Activated naive CD4-positive, alpha-beta T cell treated with anti-CD3 and anti-CD28 coated beads for 36 hours (primary cell): ENCODE measurements at places on chromosomes 4 and X.

DNA sequence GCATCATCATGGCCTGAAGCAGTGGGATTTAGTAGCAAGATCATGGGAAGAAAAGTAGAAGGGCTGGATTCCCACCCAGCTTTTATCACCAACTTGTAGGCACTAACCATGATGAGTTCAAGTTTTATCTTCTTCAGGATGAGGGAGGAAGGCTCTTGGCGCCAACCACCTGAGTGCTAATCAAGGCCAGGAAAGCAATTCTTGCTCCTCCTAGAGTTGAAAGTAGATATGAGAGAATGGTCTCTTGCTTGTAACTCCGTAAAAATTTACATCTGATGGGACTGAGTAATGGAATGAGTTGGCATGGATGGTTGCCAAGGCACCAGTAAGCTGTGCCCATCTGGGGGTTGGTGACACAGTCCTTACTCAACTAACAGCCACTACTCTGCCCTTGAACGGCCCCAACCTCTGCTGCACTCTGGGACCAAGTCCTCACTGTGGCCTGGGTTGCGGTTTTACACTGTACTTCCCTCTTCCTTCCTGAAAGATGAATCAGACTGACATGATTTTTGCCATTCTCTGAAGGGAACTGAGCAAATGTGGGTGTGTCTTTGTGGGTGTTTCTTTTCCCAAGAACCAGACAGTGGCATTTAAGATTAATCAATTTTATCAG, 39.4 kb upstream of the NDP start:
- DNase-seq = peak; percentile 64

DNA sequence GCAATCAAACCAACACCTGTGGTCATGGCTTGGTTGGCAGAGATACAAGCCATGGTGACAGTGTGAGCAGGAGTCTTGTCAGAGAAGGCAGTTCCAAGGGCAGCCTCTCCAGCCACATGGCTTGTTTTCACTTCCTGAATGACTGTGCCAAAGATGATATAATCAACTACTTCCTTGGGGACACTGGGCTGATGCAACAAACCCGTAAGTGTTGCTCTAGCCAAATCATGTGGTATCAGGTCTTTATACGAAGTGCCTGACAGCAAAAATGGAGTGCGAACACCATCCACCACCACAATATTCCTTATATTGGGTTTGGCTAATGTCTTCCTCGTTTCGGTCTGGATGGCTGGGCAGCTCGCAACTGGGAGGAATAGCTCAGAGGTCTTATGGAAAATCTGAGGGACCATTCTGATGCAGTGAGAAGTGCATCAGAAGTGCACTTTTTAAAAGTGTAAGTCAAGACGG, 922.0 kb downstream of the NLGN4X start:
- DNase-seq = no peak

DNA sequence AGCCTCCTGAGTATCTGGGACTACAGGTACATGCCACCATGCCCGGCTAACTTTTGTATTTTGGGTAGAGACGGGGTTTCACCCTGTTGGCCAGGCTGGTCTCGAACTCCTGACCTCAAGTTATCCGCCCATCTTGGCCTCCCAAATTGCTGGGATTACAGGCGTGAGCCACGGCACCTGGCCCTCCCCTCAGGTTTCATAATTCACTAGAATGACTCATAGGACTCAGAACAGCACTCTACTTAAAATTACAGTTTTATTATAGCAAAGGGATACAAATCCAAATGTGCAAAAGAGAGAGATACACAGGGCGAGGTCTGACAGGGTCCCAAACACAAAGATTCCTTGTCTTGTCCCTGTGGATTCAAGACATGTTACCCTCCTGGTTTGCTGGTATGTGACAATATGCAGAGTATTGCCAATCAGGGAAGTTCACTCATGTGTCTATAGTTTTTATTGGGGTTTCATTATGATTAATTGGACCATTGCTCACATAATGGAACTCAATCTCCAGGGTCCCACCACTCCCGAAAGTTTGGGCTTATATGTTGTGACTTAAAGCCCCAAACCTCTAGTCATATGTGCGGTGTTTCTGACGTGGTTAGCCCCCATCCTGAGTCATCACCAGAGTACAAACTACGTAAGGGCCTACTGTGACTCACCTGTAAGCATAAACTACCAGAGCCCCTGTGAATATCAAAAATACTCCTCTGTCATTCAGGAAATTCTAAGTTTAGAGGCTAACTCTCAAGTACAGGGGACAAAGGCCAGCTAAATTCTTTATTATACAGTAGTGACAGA, 5.2 kb downstream of the YIPF6 start:
- peak; percentile 86 for DNase-seq

DNA sequence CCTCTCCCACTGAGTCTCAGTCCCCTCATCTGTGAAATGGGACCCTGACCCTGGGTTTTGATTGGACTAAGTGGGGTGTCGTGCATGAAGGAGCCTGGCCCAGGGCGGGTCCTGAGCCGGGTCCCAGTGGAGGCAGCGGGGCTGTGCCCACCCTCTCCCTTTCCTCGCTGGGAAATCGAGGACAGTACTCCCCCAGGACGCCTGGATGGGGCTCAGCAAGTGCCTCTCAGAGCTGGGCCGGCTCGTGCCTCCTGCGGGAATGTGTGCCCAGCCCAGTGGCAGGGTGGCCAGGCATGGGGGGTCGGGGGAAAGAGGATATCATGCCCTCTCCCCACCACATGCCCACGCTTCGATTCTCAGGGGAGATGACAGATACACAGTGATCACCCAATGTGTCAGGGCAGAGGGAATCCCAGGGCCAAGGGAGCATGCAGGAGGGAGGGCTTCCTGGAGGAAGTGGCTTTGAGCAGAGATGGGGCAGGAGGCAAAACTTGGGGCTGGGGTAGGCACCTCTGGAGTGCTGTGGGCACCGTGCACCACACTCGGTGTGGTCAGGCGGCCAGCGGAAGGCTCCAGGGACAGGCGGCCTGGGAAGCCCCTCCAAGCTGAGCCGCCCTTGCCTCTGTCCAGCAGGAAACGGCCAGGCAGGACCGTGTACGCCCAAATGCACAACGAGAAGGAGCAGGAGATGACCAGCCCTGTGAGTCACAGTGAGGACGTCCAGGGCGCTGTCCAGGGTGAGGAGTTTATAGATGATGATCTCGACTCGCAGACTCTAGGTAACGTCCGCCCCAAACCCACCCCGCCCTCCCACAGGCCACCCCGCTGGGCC, 203.0 kb downstream of the AFAP1 start:
- no peak for DNase-seq

DNA sequence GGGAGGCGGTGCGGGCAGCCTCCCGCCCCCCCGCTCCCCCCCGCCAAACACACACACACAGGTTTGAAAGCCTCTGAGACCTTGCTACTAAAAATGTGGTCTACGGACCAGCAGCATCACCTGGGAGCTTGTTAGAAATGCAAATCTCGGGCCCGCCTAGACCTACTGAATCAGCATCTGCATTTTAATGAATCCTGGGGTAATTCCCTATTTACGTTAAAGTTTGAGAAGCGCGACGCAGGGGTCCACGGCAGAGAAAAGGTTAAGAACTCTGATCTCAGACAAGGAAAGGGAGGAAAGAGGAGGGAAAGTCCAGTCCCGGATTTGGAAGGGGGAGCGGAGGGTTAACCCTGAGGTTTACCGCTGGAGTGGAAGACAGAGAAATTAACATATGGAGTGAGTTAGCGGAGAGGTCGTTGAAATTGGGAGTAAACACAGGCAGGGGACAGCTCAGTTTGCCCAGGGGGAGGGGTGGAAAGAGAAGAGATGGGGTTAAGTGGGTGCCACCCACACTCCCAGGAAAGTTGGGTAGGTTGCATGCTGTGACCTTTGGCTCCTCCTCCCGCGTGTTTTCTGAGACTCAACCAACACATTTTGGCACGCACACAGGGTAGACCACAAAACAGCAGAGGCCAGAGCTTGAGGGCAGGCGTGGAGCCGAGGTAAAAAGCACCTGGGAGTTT, 483.6 kb downstream of the BCOR start:
- DNase-seq = peak; percentile 86

- no peak for DNase-seq
These were observed 138.4 kb upstream of the HHIP start for GRCh38 chr4:144507311-144508101.

DNA sequence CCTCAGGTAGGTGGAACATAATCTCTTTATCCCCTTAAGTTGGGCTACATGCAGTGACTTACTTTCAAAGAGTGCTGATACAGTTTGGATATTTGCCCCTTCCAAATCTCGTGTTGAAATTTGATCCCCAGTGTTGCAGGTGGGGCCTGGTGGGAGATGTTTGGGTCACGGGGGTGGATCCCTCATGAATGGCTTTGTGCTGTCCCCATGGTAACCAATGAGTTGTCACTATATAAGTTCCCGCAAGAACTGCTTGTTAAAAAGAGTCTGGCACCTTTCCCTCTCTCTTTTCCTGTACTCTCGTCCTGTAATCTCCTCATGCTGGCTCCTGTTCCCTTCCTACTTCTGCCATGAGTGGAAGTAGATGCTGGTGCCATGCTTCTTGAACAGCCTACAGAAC, 71.3 kb downstream of the GLRA3 start:
- DNase-seq = no peak

DNA sequence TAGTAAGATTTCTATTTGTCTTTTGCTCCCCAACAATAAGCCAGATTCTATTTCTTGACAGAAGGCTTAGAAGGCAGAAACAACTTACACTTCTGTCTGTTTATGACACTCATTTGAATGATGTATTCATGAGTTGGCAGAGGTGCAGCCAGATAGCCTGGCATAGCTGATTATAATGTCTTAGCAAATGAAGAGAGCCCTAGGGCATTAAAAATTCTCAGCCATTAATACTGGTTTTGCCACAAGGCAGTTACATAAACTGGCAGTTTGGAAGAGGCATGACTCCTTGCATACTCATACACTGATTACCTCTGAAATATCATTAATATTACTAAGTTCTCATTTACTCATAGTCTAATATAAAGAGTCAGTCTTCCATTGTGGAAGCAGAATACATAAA, 728.5 kb upstream of the NDST4 start:
- DNase-seq = no peak

- no peak for DNase-seq
These were observed 74.1 kb downstream of the AFAP1 start for GRCh38 chr4:7865533-7865932.

DNA sequence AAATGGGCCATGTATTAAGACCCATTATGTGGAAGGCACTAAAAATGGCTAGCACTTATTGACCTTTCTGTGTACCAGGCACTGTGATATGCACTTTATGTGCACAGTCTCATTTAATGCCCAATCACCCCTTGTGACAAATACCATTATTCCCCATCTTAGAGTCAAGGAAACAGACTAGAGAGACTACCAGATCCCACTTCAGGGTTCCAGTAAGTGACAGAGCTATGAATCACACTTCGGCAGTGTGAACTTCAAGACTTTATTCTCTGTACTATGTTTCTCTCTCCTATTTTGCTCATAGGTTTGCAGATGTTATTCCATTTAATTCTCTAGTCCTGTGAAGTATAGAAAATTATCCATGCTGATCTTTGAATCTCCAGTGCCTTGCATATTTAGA, 107.0 kb downstream of the NFKB1 start:
- no peak for DNase-seq

DNA sequence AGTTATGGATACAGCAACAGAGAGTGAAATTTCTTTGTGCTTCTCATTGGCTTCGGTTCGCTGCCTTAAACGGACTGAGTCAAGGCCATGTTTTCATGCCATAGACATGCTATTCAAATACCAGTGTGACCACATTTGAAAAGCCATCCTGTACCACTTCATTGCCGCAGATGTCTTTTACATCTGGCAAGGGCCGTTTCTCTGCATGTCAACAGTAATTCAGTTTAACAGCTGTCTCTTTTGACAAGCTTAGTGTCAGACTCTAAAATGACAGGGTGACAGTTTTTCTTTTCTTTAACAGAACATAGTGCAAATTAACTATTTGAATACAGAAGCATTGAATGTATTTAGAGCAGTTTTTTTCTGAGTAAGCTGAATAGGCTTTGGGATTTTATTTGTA, 362.2 kb upstream of the POU3F4 start:
- no peak for DNase-seq

DNA sequence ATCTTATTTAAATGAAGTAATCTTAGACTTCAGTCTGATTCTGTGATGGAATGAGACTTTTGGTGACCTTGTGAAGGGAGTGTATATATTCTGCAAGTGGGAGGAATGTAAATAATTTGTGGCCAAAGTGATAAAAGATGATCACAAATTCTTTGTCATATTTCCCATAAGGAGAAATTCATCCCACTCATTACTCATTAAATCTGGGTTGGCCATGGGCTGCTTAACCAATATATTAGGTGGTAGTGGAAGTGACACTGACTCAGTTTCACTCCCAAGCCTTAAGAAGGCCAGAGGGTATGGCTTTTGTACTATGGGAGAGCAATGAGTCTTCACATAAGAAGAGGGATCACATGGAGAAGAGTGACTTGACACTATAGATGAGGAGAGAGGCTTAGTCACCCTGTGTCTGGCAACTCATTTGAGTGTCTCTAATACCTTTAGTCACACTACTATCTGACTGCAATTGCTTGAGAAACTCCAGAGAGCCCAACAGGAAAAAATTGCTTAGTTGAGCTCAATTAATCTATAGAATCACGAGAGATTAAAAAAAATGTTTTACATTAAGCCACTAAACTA, 408.2 kb upstream of the PITX2 start:
- DNase-seq = no peak

GRCh38 chr4:73583666-73584065, 36.6 kb downstream of the RASSF6 start:
- no peak for DNase-seq

DNA sequence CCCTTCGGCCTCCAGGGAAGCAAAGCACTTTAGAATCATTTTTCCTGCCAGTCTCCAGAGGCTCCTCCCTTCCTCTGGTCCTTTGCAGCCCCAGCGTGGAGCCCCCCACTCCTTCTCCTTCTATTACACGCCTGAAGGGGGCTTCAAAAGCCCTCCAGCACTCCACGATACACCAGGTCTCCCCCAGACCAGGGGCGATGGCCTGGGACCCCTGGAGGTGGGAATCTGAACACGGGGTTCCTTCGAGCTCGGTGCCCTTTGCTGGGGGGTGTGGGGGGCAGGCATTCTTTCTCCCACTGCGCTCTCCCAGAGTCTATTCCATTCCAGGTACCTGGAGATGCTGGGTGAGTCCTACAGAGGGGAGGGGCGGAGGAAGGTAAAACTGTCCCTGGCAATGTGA, 97.6 kb downstream of the HMX1 start:
- no peak for DNase-seq

DNA sequence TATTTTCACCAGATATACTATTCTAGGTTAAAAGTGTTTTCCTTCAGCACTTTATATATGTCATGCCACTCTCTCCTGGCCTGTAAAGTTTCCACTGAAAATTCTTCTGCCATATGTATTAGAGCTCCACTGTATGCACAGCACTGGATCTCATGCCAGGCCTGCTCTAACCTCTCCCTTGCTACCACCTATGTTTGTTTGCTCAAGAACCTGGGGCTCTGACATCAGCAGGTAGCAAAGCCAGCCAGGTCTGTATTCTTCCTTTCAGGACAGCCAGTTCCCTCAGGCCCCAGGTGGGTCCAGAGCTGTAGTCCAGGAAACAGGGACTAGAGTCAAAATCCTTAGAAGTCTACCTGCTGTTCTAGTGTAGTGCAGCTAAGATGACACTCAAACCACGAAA, 19.1 kb upstream of the MUC7 start:
- no peak for DNase-seq

DNA sequence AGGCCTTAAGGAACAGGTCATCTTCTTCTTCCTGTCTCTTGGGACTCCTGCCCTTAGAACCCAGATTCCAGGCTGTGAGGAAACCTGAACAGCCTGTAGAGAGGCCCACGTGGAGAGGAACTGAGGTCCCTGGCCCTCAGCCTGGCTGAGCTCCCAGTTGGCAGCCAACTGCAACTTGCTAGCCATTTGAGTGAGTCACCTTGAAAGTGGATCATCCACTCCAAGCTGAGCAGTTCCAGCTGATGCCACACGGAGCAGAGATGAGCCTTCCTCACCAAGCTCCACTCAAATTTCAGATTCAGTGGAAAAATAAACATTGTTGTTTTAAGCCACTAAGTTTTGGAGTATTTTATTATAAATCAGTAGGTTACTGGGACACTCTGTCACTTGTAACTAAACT, 392.5 kb downstream of the BCOR start:
- no peak for DNase-seq
